NCI-H510A treated with DMSO at 0.1 percent for 48 hours (cell line): ENCODE measurements at places on chromosomes 6 and 20.

GRCh38 chr6:70325009-70325408 lies 22.1 kb upstream of the COL9A1 start:
- no peak for DNase-seq

GRCh38 chr6:11262242-11262641 lies 29.8 kb upstream of the NEDD9 start:
- DNase-seq: no peak

DNA sequence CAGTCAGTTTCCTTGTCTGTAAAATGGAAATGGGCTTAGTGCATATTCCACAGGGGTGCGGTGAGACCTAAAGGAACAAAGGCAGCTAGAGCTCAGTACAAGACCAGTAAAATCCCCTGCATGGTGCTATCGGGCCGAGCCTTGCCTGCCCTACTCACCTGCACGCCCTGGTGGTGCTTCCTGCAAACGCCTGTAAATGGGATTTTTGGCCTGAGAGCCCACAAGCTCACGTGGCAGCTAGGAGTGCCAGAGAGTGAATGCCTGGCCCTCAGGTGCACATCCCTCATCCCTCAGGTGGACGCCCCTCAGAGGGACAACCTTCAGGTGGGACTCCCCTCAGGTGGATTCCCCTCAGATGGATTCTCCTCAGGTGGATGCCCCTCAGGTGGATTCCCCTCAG lies 48.0 kb upstream of the VSX1 start:
- DNase-seq: no peak

- DNase-seq: no peak
Measured at GRCh38 chr6:70129341-70129740, 173.5 kb downstream of the COL9A1 start.

- no peak for DNase-seq
Measured at GRCh38 chr6:139243536-139243935, 48.3 kb downstream of the TXLNB start.

- no peak for DNase-seq
Measured at GRCh38 chr6:159533568-159533967, 159.5 kb downstream of the SOD2 start.

DNA sequence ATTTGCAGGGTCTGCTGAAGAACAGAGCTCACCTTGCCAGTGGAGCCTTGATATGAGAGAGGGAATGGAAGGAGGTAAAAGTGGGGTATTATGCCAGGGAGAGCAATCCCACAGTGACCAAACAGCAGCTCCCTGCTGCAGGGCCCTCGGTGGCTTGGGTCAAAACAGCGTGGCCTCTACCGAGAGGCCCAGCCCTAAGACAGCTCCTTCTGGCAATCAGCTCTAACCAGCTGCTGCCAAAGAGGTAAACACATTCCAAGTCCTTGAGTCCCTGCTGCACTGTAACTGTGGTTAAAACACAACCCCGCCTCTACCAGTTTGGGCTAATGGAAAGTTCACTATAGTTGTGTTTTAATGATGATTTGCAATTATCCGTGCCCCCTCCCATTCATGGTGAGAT lies 1.4 kb upstream of the DAAM2 start:
- DNase-seq: peak; percentile 43

GRCh38 chr6:30167101-30167500 lies 3.8 kb downstream of the TRIM15 start:
- DNase-seq: no peak

DNA sequence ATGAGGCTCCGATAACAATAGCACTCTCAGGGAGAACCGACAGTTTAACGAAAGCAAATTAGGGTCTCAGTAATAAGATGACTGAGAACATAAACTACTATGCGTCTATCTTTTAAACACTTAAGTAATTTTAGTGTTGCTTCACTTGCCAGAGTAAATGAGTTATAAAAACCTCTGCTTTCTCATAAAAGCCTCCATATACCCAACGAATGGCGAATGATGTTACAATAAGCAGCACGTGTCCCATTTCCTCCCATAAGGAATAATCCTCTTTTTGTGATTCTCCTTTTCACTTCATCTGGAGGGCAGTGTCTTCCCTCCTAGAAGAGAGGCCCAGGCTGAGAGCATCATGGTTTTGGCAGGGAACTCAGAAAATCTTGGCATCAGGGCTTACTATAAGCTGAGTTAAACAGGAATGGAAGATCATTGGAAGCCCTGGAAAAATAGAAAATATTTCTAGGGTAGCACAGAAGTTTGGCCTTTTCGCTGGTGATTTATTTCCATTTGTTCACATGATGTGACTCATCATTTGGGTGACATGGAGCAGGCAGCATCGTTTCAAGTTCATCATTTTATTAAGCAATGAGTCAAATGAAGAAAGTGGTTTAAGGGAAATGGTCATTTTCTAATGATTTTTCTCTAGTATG lies 255.4 kb downstream of the ATXN1 start:
- DNase-seq: no peak

GRCh38 chr20:44728801-44729443 lies 13.8 kb downstream of the CCN5 start:
- DNase-seq: peak; percentile 73

DNA sequence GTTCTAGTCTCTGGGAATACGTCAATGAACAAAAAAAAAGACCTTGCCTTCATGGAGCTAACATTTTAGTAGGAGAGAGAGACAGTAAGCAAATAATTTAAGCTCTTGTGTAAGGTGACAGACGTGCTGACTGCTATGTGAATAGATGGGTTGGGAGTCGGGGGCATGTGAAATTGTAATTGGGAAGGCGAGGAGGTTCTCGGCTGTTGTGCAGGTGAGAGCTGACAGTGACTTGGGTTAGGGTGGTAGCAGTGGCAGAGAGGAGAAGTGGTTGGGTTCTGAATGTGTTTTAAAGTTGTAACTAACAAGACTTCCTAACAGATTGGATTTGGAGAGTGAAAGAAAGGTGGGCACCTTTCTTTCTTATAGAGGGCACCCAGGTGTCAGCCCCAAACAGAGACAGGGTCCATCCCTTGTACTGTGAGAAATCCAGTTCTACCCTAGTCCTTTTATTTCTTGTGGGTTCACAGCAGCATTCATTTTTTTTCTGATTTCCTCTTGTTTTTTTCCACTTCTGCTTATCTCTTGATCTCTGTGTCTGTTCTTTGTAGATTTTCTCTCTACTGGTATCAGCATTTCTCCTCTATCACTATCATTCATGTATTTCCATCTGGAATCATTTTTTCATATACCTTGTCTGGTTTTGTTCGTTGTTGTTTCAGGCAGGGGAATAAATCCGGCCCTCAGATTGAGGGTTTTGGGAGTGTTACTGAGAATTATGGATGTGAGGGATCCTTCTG lies 15.4 kb upstream of the MYLK2 start:
- no peak for DNase-seq

DNA sequence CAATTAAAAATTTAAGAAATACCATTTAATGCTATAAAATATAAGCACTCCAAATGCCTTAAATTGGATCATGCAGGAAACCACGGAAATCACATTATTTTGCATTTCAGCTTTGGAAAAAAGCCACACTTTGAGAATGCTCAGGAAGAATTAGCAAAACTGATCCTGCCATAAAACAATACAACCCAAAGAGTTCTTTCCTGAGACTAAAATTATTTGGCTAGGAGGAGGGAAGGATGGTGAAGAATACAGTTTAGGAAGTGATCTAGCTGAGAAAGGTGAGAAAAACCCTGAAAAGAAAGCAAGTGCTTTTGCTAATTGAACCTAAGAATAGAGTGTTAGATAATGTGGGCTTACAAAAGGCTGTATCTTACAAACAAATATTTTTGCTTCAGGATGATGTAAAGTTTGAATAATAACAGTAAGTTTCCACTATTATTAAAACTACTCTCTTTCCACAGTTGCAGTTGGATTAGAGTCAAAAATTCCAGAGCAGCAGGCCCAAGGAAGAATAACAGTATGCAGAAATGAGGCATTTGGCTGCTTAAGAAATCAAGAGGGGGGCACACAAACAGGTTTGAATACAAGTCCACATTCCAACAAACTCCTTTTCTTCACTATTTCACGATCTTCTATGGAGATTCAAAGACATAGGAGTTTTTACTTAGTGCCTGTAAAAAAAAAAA lies 565.4 kb downstream of the RFPL4B start:
- DNase-seq: no peak
